ENCODE measurements at places on chromosomes 3 and 15.

- peak; percentile 43 for DNase-seq
Measured at GRCh38 chr3:108806316-108806715, 16.3 kb upstream of the TRAT1 start.

- DNase-seq: peak; percentile 92
Measured at GRCh38 chr3:15797642-15798303, at the start of gene ANKRD28. Gene ANKRD28, minus strand, starts transcription at chr3:15797979. Its CDS starts 1,458 bp downstream, at chr3:15796521.

DNA sequence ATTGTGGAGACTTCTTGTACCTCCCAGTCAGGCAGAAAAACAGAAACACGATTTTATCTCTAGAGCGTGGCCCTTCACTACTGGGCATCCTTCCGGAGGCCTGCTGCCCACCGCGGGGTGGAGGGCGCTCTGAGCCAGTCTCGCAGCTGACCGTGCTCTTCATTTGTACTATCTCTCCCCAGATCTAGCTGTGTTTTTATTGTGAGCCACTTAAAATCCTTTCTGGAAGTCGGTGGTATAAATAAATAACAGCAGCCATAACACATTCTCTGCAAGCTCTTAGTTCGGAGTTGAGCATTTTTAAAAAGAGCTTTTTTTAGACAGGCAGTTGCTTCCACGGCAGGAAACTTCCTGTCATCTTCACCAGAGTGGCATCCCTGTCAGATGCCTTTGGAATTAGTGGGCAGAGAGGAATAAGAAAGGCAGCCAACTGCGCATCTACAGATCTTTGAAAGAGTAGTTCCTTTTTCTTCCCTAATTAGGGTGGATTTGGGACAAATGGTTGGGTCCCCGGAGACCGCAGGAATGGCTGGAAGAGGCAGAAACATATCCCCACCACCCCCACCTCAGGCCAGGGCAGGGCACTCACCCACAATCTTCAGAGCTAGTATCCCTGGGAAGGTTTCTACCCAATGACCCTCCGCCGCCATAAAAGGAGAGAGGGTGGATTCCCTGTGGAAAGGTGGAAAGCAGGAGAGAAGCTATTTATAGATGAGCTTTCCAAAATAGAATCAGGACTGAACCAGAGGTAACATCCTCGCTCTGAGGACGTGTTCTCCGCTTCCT lies 91.1 kb downstream of the TOP2B start:
- DNase-seq: no peak

DNA sequence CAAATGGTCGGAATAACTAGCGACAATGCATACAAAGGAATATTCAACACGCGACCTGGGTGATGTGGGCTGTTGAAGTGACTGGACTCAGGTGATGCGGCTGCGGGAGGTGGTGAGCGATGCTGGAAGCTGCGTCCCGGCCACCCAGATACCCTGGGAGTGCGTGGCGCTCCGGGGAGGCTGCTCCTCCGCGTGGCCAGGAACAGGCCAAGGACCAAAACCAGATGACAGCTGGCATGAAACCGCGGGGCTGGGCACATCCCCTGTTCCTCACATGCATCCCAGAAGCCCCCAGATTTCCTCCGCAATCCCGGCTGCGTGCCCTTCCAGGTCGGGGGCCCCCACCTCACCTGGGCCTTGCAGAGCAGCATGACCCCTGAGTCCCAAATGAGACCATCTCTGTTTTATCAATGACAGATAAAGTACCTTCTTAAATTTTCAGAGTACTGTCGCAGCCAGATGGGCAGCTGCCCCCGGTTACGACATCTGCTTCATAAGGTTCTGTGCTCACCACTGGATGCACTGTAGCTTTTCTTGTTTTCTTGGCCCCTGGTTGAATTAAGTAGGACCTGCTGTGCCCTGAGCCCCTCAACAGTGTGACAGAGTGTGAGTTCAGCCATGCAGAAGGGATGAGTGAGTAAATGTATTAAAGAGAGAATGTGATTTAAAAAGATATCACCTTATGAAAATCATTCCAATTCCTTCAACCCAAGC lies 278.2 kb downstream of the GABRG3 start:
- no peak for DNase-seq

DNA sequence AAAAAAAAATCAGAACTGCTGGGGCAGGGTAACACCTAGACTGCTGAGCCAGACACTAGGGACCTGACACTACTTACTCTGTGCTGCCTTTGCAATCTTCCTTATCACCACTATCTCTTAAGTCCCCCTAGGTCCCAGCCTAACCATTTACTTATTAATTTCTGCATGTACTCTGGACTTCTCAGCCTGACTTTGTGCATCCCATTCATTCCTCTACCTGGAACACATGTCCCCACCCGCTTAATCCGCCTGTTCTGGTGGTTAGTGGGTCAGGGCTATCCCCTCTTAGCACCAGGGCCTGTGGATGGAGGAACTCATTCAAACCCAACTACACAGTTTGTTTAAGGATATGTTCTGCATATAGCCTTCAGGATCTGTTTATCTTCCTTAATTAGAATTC lies 5.0 kb upstream of the CACNA1D start:
- DNase-seq: no peak

DNA sequence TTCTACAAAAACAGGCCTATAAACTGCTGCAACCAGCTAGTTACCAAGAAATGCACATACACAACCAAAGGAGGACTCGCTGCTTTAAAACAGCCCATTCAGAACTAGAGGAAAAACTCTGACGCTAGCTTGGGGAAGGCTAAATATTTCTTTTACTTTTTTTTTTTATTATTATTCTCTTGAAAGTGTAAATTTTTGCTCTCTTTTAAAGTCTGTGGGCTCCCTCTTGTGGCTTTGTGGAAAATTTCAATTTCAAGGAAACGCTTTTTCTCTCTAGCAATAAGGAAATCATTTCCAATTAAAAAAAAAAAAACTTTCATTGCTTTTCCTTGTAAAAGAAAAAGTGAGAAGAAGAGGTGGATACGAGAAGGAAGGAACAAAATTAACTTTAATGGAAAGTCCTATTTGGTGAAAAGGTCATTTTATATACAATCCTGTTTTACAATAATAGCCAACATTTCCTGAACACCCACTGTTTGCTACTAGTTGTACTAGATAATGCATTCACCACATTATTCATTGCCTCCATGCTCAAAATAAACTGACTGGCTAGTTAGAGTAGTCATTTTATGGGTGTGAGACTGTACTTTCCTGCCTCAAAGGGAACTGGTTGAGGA lies 51.2 kb upstream of the SAMMSON start:
- peak; percentile 78 for DNase-seq

DNA sequence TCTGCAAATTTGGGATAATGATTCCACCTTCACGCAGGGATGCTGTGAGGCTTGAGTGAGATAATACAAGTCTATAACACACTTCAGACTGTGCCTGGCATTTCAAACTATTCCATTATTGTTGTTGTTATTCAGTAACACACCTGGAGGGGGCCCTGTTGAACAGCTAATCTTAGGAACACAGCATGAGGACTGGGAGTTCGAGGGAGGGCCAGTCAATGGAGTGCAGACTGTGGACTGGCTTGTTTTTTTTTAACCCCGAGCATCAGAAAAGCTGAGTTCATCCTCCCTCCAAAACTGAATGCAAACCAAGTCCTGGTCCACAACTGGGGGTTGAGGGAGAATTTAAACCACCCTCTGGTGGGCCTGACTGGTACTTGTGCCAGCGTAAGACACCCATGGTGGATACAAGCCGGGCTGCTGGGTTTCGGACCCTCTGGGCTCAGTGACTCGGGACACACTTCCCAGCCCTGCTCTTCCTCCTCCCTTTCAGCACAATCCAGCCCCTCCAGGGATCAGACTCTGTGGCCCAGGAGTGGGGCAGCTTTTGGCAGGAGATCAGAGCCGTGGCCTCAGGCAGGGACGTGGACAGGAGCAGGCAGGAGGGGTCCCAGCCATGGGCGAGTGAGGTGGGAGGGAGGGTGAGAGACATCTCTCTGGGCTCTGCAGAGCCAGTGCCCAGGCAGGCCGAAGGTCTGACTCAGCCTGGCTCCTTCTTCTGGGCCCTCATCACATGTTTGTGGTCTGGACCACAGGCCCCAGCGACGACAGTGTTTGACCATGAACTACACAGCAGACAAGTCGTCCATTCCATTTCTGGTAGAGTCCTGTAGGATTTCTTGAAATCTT lies 36.3 kb upstream of the MEX3B start:
- peak; percentile 60 for DNase-seq

DNA sequence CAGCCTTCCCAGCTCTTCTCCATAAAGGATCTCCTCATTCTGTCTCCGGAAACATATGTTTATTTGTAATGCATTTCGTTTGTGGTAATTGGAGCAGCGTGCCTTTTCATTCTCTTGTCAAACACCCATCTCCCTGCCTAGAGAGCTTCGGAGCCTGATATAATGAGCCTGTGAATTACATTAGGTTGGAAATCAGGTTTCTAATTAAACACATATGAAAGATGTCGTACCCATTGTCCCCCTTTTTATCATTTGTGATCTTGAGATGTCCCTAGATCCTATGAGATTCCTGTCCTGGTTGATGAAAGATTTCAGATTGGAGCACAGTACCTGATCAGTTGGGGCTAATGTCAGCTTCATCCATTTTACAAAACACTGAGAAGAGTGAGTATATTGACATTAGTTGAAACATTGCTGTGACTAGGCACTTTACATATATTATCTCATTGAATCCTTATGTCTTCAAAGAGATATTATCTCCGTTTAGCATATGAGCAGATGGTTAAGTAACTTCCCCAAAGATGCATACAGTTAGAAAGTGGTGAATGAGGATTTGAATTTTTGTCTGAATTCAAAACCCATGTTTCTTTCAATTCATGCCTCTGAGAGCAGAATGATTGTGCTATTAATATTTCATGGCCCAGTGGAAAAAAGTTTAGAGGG lies 23.1 kb downstream of the SYN2 start:
- DNase-seq: peak; percentile 57

All from hematopoietic multipotent progenitor cell treated with erythropoietin and hydrocortisone succinate and interleukin-3 and kit ligand, for 4 days (in vitro differentiated cells).